Fibroblast of villous mesenchyme (primary cell): ENCODE measurements at places on chromosomes 12 and 14.
A peak's percentile ranks its signal among the peaks of the same experiment; 100 is the strongest.

- DNase-seq: no peak
Measured at GRCh38 chr12:82034769-82035168, 275.6 kb upstream of the PPFIA2 start.

DNA sequence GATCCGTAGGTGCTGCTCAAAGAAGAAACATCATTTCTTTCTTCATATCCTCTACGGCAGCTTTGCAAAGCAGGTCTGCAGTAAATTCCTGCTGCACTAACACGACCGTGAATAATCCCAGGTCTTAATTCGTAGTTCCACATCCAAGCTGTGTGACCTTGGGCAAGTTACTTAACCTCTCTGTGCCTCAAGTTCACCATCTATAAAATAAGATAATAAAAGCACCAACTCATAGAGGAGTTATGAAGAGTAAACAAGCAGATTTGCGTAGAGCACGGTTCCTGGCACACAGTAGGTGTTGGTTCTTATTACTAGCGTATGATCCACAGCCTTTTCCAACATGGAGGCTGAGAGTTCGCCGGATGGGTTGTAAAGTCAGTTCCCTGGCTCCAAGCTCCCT is 3.6 kb downstream of the NCOR2 start:
- DNase-seq: no peak

DNA sequence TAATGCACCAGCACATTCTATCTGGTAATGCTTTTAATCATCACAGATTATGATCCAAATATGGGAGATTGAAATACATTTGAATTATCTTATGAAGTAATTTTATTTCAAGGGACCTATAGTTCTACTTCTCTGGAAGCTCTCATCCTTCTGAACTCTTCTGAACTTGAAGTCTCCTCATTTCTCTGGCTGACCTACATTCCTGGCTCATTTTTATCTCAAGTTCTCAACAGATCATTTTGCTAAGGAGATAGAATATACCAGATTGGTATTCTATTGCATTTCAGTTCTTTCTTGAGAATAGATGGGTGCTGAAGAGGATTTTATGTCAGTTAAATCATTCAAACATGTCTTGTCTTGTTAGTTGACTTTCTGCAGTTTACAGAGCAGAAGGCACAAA is 7.9 kb downstream of the HMGA2 start:
- peak; percentile 39 for DNase-seq

DNA sequence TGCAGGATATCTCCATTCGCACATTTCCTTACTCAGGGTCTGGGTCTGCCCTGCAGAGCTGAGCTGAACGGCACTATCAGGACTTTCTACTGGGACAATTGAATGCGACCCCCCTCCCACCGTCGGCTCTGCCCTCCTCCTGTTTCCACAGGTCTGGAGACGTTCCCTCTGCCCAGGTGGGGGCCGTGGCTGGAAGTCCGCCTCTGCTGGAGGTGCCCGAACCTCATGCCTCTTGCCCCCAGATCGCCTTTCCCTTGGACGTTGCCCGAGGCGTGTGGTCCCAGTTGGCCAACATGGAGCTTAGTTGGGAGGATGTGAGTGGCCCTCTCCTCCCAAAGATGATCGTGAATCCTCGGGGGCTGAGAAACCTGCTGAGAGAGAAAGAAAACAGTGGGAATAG is 21.2 kb upstream of the KLC1 start:
- no peak for DNase-seq

- no peak for DNase-seq
Measured at GRCh38 chr12:46908236-46908935, 82.6 kb upstream of the SLC38A4 start.

- DNase-seq: no peak
Measured at GRCh38 chr14:88987516-88987915, 163.1 kb downstream of the TTC8 start.

DNA sequence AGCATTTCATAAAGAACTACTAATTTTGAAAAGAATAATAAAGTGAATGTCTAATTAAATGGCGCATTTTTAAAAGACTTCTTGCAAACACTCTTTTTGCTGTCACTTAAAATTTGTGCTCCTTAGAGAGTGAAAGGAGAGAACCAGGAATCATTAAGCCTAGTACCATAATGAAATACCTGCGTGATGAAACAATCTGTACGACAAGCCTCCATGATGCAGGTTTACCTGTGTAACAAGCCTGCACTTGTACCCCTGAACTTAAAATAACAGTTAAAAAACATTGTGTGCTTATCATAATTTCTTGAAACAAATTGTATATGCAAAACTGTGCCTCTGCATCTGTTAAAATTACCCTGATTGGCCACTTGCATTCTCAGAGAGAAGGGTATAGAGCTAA is 108.1 kb downstream of the MGAT4C start:
- no peak for DNase-seq

- no peak for DNase-seq
Measured at GRCh38 chr12:52221912-52222457, 11.1 kb upstream of the KRT7 start.

- no peak for DNase-seq
Measured at GRCh38 chr14:51095854-51096823, 1.2 kb upstream of the TRIM9 start.

- no peak for DNase-seq
Measured at GRCh38 chr14:68922201-68922621, 56.9 kb downstream of the ACTN1 start.

DNA sequence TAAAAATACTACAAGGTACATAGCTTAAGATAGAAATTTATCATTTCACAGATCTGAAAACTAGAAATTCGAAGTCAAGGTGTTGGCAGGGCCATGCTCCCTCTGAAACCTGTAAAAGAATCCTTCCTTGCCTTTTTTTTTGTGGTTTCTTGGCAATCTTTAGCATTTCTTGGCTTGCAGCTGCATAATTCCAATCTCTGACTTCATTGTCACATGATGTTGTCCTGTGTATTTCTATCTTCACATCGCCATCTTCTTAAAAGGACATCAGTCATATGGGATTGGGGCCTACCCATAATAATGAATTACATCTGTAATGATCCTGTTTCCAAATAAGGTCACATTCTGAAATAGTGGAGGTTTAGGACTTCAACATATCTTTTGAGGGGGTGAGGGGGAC is 250.4 kb downstream of the TMTC2 start:
- DNase-seq: peak; percentile 1

DNA sequence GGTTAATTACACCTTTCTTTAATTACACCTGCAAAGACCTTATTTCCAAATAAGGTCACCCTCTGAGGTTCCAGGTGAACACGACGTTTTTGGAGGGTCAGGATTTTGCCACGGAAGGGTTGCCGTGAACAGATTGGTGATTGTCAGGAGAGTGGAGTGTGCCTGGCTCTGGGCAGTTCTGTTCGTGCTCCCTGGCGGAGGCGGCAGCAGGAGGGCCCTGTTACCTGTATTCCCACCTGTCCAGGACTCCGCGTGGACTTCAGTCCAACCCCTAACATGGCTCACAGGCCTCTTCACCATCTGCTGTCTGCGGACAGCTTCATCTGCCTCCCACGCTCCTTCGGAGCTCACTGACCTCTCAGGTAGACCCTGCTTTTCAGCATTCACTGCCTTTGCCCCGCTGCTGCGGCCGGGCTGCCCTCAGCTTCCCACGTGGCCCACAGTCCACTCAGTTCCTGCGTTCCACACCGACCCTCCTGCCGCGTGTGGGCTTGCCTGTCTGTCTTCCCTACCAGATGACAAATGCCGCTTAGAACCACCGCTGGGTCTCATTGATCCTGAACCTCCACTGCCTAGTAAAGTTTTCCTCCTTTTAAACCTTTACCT is 187.5 kb upstream of the DIO3 start:
- no peak for DNase-seq

DNA sequence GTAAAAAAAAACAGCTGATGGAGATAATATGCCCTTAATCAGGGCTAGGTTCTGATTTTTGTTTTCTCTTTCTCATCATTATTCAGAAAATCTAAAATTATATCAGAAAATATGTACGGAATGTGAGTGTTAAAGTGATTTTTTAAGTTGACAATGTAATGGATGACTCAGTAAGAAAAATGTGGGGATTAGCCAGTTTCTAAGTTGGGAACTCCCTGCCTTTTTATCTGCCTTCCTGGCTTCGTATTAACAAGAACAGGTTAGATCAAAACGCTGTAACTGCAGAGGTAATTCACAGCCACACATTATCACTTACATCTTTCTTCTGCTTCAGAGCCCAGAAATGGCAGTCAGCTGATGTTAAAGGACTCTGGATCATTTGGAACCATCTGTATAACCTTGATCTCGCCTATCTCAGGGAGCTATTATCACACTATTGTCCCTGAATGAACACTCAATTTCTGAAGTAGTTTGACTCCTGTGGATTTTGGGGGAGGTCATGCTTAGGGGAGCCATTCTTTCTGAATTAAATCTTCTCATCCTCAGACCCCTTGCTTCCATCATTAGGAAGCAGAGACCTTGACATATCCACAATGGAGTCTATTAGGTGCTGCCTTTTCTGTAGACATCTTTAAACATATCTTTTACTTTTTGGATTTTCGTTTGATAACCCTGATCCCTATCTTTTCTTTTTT is 135.7 kb upstream of the SLC16A7 start:
- DNase-seq: peak; percentile 10

GRCh38 chr14:91997492-91997891 is 42.4 kb downstream of the TRIP11 start:
- no peak for DNase-seq

DNA sequence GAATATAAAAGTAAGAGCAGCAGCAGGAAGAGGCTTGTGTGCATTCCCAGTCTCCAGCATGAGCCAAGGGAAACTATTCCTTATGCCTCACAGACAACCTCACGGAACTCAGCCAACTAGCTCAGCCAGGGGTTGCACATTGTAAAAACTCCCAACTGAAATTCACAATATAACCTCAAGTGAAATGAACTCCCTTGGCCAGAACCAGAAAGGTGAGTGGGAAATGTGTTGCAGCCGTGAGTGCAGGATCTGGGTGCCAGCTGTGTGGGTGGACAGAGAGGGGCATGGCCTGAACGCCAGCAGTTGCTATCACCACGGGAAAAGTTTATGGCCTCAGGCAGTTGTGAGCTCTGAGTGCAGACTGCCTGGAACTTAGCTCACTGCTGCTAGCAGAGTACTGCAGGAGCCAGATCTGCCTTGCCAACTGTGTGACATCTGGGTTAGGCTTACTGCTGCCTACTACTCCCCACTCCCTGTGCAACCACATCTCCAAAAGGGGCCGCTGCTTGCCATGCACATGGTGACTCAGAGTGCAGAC is 2.3 kb upstream of the CLEC1A start:
- peak; percentile 17 for DNase-seq
